ENCODE measurements at places on chromosomes 2 and 18.

DNA sequence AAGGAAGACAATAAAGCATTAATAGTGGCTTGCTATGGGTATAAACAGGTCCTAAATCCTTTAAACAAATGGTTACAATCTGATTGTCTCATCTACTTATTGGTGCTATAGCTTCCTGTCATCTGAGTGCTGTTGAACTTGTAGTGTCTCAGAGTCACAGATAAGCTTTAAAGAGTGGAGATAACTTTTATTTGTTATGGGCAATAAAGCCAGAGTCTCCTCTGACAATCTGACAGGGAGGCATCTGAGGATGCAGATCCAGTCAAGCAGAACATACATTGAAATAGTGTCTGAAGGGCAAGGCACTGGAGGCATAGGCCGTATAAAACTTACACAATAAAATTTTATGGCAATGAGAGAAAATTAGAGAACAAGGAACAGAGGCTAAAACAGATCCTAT, 1132.4 kb upstream of the CDH2 start:
- peak; percentile 6 for DNase-seq

DNA sequence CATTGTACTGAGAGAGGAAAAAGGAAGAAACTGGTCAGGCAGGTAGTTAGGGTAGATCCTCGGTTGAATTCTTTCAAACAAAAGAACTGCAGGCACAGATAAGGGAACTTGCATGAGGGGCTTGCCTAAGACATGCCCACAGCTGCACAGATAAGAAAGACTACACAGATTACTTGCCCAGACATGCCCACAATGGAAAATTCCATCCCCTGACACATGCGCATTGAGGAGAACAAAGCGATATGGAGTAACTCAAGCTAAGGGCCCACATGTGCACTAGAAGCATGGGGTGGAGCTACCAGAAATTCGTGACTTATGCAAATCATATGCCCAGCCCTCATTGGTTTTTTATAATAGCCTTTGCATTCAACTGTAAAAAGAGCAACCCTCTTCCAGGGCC, 181.3 kb upstream of the ZNF521 start:
- peak; percentile 54 for DNase-seq

DNA sequence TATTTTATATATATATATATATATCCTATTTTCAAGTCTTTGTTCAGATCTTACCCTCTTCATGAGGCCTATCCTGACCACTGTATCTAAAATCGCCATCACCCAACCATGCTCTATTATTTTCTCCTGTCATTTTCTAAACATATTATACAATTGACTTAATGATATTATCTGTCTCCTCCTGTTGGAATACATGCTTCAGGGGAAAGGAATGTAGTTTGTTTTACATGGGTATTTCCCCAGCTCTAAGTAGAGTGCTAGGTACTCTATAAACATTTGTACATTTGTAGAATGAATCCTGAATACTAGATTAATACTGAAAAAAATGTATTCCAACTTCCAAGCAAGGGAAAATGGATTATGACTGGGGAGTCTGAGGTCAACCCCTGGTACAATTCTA, 26.2 kb downstream of the TTC21B start:
- no peak for DNase-seq

DNA sequence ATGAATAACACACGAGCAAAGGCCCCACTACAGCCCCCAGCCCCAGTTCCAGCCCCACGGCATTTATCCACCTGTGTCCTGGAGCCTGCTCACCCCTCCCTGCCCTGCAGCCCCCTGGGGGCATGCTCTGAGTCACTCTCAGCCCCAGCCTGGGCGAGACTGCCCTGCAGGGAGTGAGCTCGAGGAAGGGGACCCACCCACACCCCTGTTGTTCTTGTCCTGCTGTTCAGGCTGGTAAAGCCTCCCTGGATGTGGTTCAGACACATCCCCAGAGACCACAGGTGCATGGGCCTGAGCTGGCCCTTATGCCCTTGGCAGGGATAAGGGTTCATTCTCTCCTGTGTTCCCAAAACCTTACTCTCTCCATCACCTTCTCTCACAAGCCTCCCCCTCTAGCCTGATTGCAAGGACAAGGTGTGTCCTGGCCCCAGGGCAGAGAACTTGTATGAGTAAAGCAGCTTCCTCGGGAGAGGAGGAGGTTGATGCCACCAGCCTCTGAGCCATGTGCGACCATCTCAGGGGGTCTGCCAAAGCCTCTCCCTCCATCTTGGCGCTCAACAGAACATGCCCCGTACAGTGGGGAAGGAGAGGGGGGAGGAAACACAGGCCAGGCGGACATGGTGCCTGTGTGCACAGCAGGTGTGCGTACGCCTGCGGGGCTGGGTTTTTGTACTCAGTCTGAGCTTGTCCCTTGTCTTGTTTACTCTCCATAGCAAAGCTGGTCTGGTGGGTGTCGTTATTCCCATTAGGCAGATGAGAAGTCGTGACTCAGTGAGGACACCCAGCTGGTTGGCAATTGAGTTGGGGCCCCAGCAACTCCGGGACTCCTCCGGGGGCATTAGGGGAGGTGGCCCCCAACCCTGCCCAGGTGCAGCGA, 64.4 kb downstream of the CIB4 start:
- DNase-seq: no peak

- DNase-seq: peak; percentile 35
Measured at GRCh38 chr18:11570769-11571412, 38.5 kb upstream of the SLC35G4 start.

GRCh38 chr2:204205538-204205937, 269.0 kb downstream of the ICOS start:
- no peak for DNase-seq

DNA sequence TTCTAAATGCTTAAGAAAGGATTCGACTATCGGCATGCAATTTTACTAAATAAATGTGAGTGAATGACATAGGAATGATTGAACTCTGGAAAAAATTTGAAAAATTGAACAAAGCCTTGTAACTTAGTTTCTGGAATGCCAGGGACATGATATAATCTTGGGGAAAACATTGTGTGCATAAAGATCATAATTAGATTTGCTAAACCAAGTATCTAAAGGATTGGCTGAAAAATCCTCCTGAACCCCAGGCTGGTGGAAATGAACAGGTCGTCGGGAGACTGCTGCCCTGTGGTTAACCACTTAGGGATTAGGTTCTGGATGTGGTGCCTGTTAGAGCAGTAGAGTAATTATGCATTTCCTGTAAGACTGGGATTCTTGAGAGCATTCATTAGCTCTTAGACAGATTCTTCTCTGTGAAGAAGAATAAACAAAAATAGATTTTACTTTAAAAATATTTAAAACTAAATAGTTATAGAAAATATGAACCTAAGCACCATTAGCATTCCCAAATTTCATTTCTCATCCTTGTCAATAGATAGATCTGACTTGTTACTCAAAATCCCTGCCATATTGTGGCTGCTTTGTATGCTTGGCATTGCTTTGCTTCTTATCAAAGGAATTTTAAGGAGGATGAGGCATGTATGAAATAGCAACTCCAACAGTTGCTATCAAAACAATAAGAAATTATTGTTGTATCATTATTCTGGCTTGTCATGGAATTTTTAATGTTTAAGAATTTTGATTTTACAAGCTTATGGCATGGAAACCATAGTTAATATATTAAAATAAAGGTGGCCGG, 55.9 kb downstream of the LYPD6B start:
- no peak for DNase-seq

GRCh38 chr18:73979742-73980141, 167.9 kb downstream of the FBXO15 start:
- no peak for DNase-seq

DNA sequence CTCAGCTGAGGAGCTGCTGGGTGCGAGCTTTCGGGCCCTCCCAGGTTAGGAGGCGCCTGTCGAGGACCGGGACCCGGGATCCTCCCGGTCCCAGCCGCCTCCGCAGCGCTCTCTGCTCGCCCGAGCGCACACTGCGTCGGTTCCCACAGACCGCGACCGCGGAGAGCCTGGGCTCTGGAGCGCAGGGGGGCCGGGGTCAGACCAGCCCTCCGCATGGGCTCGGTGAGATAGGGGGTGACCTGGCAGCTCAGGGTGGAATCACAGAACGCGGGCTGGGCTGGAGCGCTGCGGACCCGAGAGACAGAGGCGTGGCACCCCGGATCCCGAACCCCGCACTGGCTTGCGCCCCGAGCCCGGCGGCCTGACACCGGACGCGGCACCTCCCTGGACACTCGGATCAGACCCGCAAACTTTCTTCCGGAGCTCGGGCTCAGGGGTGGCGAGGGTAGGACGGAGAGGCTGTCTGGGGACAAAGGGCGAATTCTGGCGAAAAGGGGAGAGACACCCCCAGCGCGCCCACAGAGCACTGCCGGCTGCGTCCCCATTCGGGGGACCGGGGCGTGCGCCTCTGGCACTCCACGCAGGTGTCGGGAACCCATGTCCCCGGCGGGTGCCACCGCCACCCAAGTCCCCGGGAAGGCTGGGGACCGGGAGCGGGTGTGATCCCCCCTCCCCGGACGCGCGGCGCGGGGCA, 612 bp downstream of the DIPK1C start:
- DNase-seq: no peak

DNA sequence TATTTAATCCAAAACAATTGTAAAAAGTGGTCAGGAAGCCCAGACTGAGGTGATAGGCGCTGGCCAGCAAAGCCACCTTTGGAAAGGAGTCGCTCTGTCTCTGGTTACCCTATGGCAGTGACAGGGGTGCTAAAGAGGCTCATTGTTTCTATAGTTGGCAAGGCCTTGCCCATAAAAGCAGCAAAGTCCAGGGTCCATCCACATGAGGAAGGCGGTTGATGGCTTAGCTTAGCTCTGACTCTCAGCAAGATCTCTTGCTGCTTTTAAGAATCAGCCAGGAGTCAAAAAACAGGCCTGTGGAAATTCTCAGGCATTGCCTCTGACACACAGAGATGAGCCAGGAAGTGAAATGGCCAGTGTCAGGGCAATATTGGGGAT, 57.8 kb upstream of the CYP26B1 start:
- no peak for DNase-seq

GRCh38 chr2:98605076-98605475, 3.2 kb downstream of the COA5 start:
- no peak for DNase-seq

- DNase-seq: no peak
Measured at GRCh38 chr2:160909781-160910242, 250.4 kb upstream of the TANK start.

- no peak for DNase-seq
Measured at GRCh38 chr18:58977223-58977622, 112.5 kb downstream of the ZNF532 start.

DNA sequence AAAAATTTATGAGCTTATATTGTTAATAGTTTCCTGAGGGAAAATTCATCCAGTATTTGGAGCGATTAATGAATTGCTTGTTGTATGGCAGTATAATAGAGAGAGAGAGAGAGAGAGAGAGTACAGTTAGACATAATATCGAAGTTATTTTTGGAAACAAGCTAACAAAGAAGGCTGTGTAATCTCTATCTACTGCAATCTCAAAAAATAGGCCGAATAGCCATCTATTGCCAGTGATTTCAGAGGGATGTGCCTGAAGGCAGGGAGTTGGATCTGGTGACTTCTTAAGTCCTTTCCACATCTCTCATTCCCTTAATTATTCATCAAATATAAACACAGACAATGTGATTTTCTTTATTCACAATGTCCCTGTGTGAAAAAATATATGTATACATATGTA, 433.1 kb upstream of the RAB12 start:
- DNase-seq: no peak

GRCh38 chr18:25097569-25098056, 254.4 kb downstream of the ZNF521 start:
- DNase-seq: peak; percentile 64

GRCh38 chr2:179096090-179096489, 46.2 kb upstream of the CCDC141 start:
- peak; percentile 29 for DNase-seq

DNA sequence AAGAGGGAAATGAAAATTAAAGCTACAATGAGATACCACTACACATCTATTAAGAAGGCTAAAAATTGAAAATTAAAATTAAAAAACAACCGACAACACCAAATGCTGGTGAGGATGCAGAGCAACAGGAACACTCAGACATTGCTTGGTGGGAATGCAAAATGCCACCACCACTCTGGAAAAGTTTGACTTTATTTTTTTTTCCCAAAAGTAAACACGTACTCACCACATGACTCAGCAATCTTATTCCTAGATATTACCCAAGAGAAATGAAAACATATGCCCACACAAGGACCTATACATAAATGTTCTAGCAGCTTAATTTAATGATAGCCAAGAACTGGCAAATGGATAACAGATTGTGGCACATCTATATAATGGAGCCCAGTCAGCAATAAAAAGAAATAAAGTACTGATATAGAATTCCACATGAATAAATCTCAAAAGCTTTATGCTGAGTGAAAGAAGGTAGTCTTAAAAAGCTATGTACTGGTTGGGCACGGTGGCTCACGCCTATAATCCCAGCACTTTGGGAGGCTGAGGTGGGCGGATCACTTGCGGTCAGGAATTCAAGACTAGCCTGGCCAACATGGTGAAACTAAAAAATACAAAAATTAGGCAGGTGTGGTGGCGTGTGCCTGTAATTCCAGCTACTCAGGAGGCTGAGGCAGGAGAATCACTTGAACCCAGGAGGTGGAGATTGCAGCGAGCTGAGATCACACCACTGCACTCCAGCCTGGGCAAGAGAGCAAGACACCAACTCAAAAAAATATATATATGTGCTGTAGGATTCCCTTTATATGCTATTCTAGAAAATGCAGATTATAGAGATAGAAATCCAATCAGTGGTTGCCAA, 4.2 kb upstream of the PROC start:
- no peak for DNase-seq

DNA sequence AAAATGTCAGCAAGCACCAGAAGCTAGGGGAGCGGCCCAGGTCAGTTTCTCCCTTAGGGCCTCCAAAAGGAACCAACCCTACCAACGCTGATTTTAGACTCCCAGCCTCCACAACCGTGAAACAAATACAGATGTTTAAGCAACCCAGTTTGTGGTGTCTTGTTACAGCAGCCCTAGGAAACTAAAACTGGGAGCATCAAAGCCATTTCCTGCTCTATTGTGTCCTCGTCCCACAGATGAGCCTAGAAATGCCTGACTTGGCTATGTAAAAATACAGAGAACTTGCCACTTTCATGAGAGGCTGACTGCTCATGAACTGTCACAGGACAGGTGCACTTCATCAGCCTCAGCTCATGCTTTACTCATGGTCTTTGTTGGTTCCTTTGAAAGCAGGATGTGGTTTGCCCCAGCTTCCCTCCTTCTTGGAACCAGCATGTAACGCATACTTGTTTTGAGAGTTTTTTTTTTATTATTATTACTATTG, 97.6 kb upstream of the SLC39A10 start:
- DNase-seq: peak; percentile 90

- no peak for DNase-seq
Measured at GRCh38 chr2:67667054-67667908, 270.1 kb downstream of the ETAA1 start.

- DNase-seq: no peak
Measured at GRCh38 chr2:17608251-17608650, 67.8 kb downstream of the VSNL1 start.

DNA sequence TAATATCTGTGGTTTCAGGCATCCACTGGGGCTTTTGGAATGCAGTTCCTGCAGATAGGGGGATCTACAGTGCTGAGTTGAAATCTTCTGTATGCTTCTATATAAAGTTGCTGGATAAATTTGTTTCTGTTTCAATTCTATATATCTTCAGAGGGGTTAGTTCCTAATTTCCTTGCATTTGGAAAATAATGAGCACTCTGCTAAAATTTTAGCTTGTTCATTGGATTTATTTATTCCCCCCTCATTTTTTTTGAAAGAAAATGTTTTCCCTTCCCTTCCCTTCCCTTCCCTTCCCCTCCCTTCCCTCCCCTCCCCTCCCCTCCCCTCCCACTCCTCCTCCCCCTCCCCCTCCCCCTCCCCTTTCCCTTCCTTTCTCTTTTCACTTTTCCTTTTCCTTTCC, 212.3 kb downstream of the GPD2 start:
- no peak for DNase-seq

Measured in hematopoietic multipotent progenitor cell treated with erythropoietin and hydrocortisone succinate and interleukin-3 and kit ligand, for 4 days (in vitro differentiated cells).